H4 (cell line): ENCODE measurements at places on chromosomes 5 and 9. TPM values are rescaled to one million over a fixed set of nuclear protein-coding genes. Genes with fewer than 3 reads are reported as not detected.

The TMEM38B gene
- total RNA-seq = 33.1 and 34.0 TPM in 2 replicates

The PCDHB16 gene
- total RNA-seq = 3.3 and 3.7 TPM in 2 replicates

The CDC14B gene
- 14.4 TPM in 2 replicates for total RNA-seq

The ZMAT2 gene
- total RNA-seq = 73.5 and 95.8 TPM in 2 replicates

The PCDHA4 gene
- total RNA-seq = 0.02 and 0.04 TPM in 2 replicates

GRCh38 chr5:16504571-16504970 lies 39.0 kb upstream of the ZNF622 start:
- DNase-seq = no peak

DNA sequence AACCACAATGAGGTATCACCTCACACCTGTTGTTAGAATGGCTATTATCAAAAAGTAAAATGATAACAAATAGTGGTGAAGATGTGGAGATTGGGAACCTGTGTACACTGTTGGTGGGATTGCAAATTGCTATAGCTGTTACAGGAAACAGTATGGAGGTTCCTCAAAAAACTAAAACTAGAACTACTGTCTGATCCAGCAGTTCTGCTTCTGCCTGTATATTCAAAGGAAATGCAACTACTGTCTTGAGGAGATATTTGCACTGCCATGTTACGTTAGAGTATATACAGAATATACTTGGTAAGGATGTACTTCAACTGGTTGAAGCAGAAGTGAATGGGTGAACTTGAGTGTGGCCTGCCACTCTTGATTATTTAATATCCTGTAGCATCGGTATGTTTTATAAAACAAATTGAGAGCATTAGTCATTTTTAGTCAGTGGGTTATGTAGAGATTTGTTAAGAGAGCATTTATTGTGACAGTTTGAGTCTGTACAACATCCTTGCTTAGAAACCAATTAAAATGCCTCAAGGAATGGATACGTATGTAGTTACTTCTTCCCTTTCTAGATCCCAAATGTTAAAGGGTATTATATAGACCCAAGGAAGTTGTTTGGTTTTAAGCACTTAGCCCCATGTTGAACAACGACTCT lies 37.5 kb downstream of the ZCCHC7 start:
- no peak for DNase-seq

DNA sequence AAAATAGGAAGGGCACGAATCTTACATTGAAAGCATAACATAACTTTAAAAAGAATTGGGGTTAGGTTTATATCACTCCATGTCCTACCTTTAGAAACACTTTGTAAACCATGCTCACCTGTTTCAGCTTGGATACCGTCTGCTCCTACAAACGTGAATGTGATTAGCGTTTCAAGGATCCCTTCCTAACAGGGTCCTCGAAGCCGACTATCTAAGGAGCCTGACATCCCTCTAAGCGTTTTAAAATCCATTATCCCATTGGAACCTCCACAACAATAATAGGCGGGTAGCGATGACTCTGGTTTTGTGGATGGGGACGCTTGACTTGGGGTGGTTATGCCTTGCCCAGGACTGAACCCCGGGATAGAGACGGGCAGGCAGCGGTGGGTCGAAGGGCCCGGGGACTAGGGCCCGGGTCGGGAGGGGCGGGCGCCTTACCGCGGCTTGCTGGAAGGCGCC lies 937 bp downstream of the SVEP1 start:
- no peak for DNase-seq

DNA sequence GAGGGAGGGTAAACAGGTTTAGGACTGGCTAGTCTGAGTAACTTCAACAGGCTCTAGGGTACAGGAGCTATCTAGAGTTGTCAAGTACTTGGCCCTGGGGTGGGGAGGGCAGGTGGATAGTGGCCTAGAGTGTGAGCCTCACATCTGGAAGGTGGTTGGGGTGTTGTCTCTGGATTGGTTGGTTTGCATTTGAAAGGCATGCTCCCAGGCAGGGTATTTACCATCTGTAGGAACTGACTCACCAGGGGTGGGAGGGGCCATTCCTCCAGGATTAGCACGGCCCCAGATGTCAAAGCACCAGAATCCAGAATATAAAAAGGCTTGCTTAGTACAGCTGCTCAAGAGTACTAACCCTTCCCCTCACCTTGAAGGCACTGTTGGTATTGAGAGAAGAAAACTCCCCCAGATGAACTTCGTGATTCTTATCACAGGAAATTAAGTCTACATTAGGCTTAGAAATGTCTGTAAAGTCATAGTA lies 193.3 kb downstream of the NTRK2 start:
- peak; percentile 54 for DNase-seq

DNA sequence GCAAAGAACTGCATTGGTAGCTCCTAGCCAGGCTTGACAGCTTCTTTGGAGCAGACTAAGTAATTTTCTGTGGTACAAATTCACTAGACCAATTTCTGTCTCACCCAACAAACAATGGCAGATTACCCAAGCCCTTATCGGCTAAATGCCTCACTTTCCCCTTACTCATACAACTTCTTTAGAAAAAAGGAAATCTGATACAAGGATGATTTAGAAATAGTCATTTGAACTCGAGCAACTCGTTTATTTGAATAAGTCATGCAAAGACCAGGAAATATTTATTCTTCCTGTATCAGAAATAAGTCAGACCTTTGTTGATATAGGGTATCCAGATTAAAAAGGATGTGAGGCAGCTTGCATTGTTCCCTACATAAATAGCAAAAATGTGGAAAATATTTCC lies 170.4 kb upstream of the CDH6 start:
- DNase-seq = peak; percentile 16

GRCh38 chr9:21443849-21444625 lies 3.8 kb downstream of the IFNA1 start:
- DNase-seq = no peak

- no peak for DNase-seq
Measured at GRCh38 chr5:59660737-59661136, 232.8 kb downstream of the PDE4D start.

GRCh38 chr9:627336-627970 lies 214.0 kb upstream of the DMRT1 start:
- DNase-seq = no peak

DNA sequence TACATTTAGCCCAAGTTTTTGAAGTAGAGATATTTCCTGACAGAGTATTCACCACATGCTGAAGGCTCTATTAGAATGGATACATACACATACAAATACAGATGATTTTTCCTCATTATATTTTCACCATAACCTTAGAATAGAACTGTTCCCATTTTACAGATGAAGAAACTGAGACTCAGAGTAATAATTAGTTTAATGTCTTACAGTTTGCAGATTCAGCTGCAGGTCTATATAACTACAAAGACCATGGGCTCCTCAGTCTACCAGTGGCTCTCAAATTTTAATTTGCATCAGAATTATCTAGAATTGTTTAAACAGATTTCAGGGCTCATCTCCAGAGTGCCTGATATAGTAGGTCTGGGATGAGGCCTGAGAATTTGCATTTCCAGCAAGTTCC lies 64.4 kb downstream of the GRAMD2B start:
- DNase-seq = no peak

DNA sequence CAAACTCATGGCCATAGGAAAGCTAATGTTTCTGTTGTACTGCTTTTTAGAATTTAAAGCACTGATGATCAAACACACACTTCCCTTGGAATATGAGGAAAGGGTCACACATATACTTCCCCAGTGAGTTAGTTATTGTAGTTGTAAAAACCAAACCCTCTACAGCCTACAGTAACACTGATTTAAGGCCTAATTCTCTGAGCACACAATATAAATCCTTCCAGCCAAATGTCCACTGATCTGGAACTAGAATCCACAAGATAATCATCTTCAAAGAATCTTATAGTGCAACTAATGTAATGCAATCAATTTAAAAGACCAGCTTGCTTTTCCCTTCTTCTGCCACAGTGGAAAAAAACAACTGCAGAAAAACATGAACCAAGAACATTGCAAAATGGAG lies 219.3 kb downstream of the CAAP1 start:
- no peak for DNase-seq
